AG08395 (cell line): ENCODE measurements at places on chromosomes 12 and 14.
A peak's percentile ranks its signal among the peaks of the same experiment; 100 is the strongest.

- DNase-seq: peak; percentile 71
Observed at GRCh38 chr14:74583689-74584434, 28.2 kb downstream of the LTBP2 start.

GRCh38 chr12:84186433-84186832 lies 726.2 kb downstream of the SLC6A15 start:
- no peak for DNase-seq

GRCh38 chr12:123040106-123040505 lies 59.6 kb downstream of the ARL6IP4 start:
- DNase-seq: no peak

DNA sequence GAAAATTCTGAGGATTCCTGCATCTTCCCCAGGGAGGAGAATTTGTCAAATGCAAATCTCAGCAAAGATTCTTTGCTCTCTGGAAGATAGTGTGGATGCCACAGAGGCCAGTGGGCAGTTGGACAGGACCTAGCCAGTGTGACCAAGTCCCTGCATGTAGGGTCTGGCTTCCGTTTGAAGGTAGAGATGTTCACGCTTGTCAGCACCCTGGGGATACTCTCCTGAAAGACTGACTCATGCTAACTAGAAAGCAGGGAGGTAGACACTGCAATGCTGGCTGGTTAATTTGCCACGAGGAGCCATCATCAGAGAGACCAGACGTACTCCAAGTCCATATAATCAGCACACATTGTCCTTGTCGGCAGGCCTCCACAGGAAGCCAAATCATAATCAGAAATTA lies 130.1 kb downstream of the SAMD4A start:
- no peak for DNase-seq

DNA sequence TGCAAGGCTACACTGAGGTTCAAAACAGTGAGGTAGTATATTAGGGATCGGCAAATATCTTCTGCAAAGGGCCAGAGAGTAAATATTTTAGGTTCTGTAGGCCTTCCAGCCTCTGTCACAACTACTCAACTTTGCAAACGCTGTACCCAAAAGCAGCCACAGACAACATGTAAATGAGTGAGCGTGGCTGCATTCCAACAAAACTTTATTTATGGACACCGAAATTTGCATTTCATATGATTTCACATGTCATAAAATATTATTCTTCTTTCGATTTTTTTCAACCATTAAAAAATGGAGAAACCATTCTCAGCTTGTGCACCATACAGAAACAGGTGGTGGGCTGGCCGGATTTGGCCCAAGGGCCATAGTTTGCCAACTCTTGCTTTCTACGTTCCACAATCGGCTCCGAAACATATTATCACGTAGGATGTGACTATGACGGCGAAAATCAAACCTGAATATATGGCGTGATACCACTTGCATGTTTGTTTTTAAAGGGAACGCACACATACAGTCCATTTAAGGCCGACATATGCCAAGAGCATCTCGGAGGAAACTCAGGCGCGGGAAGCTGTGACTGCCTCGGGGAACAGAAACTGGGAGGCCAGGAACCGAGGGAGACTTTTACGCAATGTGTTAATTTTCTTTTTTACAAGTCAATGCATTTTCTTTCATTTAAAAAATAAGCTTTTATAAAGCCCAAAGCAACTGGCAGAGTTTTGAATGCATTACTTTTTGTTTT lies 7.1 kb downstream of the NCOR2 start:
- no peak for DNase-seq

DNA sequence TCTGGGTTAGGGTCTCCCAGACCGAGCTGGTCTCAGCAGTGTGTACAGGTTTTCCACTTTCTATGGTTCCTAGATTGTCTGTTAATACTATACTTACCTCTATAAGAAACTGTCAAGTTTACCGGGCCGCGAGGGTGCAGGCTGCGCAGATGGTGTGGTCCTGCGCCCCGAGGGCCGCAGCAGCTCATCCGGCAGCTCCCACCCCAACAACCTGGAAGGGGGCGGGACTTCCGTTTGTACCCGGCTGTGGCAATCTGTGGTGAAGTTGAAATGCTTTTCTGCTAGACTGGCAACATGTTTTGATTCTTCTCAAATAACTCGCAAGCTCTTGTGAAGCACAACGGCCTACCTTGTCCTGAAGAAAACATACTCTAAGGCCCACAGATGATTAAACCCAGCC lies at the start of gene CLEC9A:
Gene CLEC9A (plus strand): TSS at position 237 of the 400 bp plus-strand sequence. CDS start 22,006 bp downstream, outside the sequence.
- no peak for DNase-seq

GRCh38 chr14:98599082-98599481 lies 672.9 kb downstream of the BCL11B start:
- DNase-seq: no peak

DNA sequence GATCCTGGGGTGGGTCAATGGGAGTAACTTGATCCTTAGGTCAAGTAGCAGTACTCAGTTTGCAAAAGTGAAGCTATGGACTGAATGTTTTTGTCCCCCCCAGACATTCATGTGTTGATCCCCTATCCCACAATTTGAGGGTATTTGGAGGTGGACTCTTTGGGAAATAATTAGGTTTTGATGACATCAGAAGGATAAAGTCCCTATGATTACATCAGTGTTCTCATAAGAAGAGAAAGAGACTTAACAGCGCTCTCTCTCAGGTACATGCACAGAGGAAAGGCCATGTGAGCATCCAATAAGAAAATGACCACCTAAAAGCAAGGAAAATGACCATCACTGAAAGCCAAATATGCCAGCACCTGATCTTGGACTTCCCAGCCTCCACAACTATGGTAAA lies 550.8 kb downstream of the FOXG1 start:
- no peak for DNase-seq

DNA sequence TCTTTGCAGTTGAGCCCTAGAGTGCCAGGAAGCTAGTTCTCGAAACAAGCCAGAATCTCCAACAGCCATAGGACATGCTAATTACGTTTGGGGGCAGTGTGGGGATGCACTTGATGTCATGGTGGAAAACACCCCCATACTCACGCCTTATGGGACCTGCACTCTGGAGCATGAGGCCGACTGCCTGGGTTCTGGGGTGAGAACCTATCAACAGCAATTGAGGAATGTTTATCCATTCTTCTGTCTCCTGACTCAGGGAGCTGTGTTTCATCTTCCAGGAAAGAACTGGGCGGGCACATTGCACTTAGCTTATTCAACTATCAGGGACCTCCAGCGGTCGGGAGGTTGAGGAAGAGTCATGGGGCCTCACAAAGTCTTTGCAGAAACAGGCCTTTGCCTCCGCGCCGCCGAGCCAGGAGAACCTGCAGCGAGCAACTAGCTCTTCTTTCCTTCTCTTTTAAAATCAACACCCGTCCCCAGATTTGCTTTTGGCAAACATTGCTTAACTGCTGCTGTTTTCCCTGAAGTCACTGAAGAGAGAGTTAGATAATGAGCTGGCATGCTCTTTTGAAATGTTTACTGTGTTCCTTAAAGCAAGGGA lies 226.1 kb upstream of the DIO3 start:
- no peak for DNase-seq

GRCh38 chr12:3564861-3565260 lies 73.9 kb downstream of the PRMT8 start:
- no peak for DNase-seq

DNA sequence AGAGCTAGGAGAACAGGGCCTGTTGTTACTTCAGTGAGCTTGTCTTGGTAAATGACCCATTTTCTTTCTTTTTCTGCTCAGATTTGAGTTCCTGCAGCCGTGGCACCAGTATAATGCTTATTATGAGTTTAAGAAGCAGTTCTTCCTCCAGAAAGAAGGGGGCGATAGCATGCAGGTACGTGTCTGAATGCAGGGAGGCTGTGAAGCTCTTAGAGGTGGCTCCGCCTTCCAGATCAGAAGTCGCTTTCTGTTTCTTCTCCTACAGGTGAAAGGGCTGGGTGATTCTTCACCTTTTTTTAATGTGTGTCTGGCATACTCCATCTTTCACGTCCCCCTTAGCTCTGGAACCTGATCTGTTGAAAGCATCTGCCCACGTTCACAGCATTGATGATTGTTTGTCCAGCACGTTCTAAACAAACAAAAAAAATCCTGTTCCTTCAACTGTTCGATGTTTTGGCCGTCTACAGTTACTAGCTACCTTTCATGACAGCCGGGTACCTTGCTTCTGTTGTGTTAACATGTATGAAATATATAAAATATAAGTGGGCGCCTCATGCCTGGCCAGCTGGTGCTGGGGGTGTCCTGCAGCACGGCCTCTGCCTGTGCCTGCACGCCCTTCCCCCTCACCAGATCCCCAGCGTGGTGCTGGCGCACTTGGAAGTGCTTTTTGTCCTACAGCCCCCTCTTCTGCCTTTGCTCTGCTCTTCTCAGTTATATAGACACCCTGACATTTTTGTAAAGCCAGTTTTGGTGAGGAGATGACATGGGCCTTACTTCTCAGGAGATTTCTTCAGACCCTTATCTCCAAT lies 44.6 kb downstream of the SFSWAP start:
- DNase-seq: no peak

DNA sequence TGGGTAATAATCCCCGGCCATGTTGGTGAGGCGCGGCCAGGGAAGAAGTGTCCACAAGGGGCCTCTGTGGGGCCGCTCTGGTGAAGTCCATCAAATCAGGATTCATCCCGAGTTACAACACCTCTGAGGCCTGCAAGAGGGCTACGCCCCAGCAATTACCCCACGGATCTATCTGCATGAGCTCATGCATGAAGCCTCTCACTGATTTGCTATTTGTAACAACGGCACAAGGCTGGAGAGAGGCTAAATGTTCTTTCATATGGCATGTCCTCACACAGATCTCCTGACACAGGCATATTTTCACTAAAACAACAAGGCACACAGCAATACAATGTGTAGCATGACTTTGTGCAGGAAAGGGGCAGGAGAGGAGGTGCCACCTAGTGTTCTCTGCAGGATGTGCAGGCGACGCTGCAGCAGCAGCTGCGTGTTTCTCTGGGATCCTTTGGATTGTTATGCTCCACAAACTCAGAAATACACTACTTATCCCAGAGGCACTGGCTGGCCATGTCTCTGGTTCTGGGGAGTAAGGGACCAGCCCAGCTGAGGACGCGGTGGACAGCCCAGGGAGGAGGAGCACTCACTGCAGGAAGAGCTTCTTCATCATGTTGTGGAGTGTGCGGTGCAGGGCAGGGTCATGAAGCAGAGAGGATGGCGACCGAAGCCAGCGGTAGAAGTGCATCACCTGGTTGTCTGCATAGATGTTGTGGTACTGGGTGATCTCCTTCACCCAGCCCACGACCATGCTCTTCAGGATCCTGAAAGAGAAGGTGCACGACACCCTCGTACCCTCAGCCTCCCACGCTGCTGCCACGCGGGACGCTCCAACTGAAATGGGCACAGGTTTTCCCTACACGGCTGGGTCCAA lies 20.2 kb downstream of the P2RX2 start:
- peak; percentile 78 for DNase-seq

- no peak for DNase-seq
Observed at GRCh38 chr12:16002880-16003279, 91.7 kb downstream of the DERA start.

GRCh38 chr12:98883231-98883630 lies 238.1 kb downstream of the APAF1 start:
- no peak for DNase-seq

GRCh38 chr12:65649126-65649525 lies 175.2 kb upstream of the HMGA2 start:
- DNase-seq: peak; percentile 93

- no peak for DNase-seq
Observed at GRCh38 chr14:33232031-33232430, 293.4 kb downstream of the NPAS3 start.

- DNase-seq: no peak
Observed at GRCh38 chr14:23445773-23446172, 10.3 kb upstream of the MYH7 start.

- DNase-seq: peak; percentile 92
Observed at GRCh38 chr12:116861320-116861719, 19.9 kb downstream of the HRK start.

DNA sequence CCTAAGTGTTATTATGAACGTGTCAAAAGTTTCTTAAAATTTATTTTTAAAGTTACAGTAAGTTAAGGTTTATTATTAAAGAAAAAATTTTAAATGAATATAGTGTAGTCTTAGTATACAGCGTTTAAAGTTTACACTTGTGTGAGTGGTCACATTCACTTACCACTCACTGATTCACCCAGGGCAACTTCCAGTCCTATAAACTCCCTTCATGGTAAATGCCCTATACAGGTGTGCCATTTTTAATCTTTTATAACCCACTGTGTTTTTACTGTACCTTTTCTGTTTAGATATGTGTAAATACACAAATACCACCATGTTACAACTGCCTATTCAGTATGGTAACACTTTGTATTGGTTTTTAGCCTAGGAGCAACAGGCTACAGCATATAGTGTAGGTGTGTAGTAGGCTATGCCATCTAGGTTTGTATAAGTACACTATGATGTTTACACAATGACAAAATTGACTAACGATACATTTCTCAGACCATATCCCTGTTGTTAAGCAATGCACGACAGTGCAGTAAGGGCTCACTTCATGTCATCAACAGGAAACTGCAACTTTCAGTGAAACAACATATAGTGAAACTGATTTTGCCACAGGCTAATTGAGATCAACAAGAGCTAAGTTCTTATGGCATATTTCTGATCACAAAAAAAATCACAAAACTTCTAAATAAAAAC lies 112.0 kb upstream of the TMCC3 start:
- no peak for DNase-seq

- DNase-seq: no peak
Observed at GRCh38 chr12:63223128-63223527, 72.1 kb upstream of the AVPR1A start.

- no peak for DNase-seq
Observed at GRCh38 chr14:31024010-31024480, 1.4 kb upstream of the AP4S1 start.
